ENCODE measurements at places on chromosomes 2 and 18. TPM values are rescaled to one million over a fixed set of nuclear protein-coding genes. Genes with fewer than 3 reads are reported as not detected.

Gene WNT10A
- total RNA-seq, result under 0.01 TPM

Gene COL5A2
- total RNA-seq, result 1,022 TPM

Gene RGPD8
- 18.2 TPM for total RNA-seq

Gene DPP4
- 41.2 TPM for total RNA-seq

Gene GCG
- not detected for total RNA-seq

Gene RAB6D
- under 0.01 TPM for total RNA-seq

Gene SLC8A1
- 36.2 TPM for total RNA-seq
